ENCODE measurements at places on chromosomes 1 and 21.

GRCh38 chr1:109814223-109814622 is 50.5 kb upstream of the EPS8L3 start:
- DNase-seq = no peak

DNA sequence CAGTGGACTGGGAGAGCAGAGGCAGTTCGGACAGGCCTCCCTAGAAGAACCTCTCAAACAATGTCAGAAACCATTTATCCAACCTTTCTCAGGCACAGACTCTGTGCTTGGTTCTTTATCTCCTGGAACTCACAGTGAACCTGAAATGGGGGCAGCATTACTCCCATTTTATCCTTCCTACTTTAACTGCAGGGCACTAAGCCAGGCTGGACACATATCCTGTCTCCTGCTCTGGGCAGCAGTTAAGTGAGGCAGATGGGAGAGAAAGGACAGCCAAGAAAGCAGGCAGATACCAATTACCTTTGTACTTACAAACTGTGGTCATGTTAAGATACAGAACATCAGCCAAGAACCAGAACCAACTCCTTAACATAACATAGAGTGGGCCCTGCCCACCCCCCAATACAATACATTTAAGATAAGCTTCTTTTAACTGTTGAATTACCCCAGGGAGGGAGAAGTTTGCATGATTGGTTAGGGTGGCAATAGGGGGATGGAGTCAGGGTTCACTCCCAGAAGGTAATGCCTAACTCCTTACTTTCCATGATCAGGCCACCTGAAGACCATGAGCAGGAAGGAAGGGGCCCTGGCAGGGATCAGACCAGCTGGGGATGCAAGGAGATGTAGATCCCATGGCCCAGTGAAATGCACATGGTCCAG is 10.9 kb downstream of the KDF1 start:
- DNase-seq = no peak

DNA sequence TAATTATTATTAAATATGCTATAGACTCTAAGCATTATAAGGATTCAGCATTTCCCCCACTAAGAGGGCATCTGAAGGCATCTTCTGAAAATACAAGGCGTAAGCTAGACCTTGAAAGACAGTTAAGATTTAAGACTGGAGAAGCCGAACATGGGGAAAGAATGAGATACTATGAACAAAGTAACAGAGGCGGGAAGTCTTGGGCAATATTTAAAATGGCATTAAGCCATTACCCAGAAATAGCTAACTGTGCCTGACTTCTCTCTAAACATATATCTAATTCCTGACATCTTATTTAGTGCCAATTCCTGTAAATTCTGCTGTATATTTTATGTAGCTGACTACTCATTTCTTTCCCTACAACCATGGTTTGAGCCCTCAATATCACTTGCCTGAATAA is 20.9 kb downstream of the DPH5 start:
- DNase-seq = no peak

DNA sequence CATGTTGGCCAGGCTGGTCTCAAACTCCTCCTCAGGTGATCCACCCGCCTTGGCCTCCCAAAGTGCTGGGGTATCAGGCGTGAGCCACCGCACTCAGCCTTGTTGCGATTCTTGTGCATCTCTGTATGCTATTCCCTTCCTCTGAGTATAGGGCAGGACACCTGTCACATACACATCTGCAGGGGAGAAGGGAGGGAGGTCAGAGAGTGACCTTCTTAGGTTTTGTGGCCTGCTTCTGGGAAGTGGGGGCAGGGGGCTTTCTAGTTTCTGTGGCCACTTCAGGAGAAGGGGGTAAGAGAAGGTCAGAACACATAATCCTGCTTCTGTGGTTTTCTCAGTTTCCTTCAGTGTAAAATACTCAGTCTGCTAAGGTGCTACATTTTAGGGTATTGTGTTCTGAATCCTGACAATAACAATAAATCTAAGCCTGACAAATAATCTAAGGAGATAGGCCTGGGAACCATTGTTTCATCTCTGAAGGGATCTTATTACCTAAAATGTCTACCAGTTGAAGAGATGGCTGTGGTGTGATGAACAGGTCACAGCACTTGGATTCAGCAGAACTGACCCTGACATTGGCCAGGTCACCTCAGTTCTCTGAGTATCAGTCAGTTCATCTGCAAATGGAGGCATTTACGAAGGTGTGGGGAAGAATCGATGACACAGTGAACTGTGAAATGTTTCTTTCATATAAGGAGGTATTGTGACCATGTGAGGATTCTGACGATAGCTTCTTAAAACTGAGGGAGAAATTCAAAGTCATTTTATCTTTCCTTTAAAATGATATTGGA is 212.6 kb upstream of the L1TD1 start:
- no peak for DNase-seq

- no peak for DNase-seq
These were observed 6.0 kb upstream of the DIP2A start for GRCh38 chr21:46452710-46453109.

- no peak for DNase-seq
These were observed 593 bp upstream of the CD53 start for GRCh38 chr1:110872366-110872744.

GRCh38 chr1:218496561-218496960 is 151.4 kb downstream of the TGFB2 start:
- DNase-seq = no peak

DNA sequence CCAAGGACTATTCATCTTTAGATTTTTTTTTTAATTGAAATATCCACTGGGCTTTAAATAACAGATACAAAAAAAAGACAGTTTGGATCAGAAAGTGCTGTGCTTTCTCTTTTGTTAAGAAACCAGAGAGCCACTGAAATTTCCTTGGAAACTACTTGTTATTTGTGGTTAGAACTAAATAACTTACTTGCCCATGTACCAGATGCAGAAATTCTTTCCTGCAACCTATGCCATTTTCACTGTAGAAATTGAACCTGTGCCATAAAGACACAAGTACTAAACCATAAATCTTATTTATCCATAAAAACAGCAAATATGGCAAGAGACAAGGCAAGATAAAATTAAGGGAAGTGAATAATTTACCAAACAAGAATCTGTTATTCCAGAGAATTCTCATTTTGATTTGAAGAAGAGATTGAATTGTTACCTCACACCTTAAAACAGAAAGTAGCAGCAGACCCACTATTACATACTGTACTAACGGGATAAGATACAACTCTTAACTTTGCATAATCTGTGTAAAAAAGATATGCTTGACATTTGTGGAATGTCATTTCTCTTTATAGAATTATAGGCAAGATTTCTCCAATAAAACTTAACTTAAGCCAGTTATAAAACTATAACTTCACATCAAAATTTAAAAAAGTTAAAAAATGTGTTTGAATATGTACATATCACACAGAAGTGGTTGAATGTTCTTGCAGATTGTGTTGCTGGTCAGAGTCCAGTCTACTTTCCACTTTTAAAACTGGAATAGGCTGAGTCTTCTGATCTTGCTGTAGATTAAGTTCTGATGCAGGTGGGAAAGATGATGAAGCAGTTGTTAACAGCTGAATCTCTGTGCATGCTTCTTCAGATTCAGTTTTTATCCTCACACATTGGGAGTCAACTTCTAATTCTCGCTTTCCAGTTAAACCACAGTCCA is 6.3 kb upstream of the PHTF1 start:
- no peak for DNase-seq

DNA sequence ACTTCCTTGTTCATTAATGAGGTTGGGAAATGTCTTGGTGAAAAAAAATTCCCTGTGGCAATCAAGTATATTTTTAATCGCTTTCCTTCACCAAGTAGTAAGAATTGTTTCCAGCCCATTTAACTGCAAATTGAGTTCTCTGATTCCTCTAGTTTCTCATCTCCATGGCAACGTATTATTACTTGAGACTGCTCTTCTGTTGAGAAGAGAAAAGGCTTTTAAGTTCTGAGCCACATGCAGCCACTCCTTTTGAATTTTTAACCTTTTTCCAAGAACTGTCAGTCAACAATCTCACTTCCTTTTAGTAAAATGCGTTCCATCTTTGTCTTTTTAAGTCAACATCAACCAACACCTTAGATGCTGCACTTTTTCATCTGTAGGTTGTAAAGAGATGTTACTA is 75.7 kb upstream of the KIAA1614 start:
- peak; percentile 1 for DNase-seq

GRCh38 chr1:71304125-71304524 is 223.3 kb upstream of the ZRANB2 start:
- DNase-seq = no peak

GRCh38 chr1:213864091-213864490 is 123.7 kb upstream of the PROX1 start:
- no peak for DNase-seq

DNA sequence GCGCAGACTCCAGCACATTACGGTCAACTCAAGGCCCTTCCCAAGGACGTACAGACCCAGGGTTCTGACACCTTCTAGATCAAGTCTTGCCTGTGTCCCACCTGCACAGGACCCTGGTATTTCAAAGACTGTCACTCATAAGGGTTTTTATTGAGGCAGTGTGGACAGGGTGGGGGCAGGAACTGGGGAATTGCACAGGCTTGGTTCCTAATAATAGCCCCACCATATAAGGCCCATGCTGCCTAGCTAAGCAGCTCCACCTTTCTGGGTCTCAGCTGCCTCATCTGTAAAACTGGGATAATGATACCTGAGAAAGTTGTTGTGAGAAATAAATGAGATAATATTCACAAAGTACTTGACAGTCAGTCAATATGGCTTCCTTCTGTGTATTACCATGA is 55.3 kb upstream of the PUM1 start:
- no peak for DNase-seq

- DNase-seq = no peak
These were observed 4.1 kb upstream of the REG4 start for GRCh38 chr1:119815361-119815760.

GRCh38 chr21:14120091-14120734 is 90.5 kb downstream of the LIPI start:
- peak; percentile 3 for DNase-seq

- no peak for DNase-seq
These were observed 75.0 kb downstream of the RWDD3 start for GRCh38 chr1:95309031-95309471.

- DNase-seq = no peak
These were observed 27.7 kb downstream of the PLPP3 start for GRCh38 chr1:56551691-56552090.

DNA sequence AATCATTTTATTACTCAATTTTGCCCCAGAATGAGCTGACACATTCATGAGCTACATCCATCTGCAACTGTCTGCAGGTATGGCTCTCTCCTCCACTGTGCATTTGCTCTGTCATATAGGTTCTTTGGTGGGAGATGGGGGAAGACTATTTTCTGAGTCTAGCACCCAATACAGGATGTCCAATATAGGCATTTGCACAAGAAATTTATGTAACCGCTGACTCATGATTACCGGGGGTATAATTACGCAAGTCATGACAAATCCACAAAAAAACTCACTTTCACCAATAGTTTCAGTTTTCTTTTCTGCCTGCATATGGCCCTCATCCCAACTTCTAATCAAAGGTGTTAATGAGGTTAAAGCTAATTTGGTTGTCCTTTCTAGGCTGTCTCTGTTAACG is 17.5 kb upstream of the VSIG8 start:
- no peak for DNase-seq

GRCh38 chr1:30727824-30728223 is 4.4 kb upstream of the MATN1 start:
- no peak for DNase-seq

DNA sequence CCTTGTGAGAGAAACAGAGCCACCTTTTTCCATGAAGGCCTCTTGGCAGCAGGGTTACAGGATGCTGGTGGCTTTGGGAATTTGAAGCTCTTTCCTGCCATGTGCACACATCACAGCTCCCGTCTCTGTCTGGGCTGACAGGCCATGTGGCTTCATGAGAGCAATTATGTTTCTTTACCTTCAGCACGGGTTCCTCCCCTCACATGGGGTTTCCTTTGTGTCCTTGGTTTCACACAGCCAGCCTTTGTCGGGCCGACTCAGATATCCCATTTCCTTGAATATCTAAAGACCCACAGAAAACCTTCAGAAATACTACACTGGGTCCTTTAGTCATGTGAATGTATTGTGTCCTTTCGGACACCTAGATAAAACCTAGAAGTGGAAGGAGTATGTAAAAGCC is 7.1 kb downstream of the CLIC6 start:
- no peak for DNase-seq

GRCh38 chr1:39677645-39678044 is 5.7 kb upstream of the NT5C1A start:
- no peak for DNase-seq

- no peak for DNase-seq
These were observed 29.9 kb downstream of the CHML start for GRCh38 chr1:241610056-241610815.

DNA sequence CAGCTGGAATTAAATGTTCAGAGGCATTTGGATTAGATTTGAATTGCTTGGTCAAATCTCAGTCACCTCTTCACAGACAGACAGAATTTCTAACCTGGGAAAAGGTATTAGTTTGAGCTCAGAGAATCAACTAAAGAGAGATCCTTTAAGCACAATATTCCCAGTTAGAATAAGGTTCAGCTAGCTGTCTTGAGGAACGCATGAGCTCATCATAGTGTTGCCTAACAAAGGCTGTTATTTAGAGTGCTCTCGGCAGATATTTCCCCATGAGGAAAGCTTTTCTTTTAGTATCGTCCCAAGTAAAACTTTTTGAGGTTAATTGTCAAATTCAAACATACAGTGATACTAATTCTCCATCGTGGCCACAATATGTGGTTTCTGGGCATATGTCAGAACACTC is 269.9 kb downstream of the HLX start:
- DNase-seq = no peak

- DNase-seq = no peak
These were observed 29.3 kb downstream of the SLC9C2 start for GRCh38 chr1:173573596-173573995.

GRCh38 chr1:1005774-1006304 is 5.9 kb upstream of the HES4 start:
- no peak for DNase-seq

DNA sequence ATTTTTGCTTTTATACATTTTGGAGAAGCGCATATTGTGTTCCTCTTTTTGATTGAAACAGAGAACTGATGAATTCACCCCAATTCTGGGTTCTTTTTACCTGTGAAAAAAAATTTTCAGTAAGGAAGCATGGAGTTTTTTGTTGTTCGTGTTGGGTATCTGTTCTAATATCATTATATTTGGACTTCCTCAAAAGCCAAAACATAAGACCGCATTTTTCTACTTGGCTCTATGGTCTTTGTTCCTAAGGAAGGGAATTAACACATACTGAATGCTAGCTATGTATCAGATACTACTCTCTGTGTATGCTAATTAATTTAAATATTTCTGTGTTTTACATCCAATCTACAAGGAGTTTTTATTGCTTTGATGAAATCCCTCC is 12.9 kb downstream of the EPB41 start:
- no peak for DNase-seq

DNA sequence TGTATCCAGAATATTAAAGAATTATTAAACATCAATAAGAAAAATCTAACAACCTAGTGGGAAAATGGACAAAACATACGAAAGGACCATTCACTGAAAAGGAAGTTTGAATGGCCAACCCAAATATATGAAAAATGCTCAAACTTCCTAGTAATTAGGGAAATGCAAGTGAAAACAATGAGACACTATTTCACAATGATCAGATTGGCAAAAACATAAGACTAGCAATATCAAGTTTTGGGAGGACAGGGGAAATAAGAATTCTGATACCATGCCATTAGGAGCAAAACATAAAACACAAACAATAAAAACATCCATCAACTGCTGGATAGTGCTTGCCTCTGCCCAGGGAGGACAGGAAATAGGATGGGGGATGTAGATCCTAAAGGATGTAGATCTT is 14.3 kb downstream of the XCL2 start:
- DNase-seq = no peak
